ENCODE measurements at places on chromosomes 13 and 19. TPM values are rescaled to one million over a fixed set of nuclear protein-coding genes. Genes with fewer than 3 reads are reported as not detected.

GRCh38 chr13:50543782-50544181 is 299.7 kb downstream of the DLEU7 start:
- DNase-seq = no peak
- H3K4me1 ChIP-seq = peaks cover 7% of the 10 kb centered on the region
- H3K27ac ChIP-seq = no peak overlapping the region
- no peak overlapping the region for H3K4me3 ChIP-seq

- H3K4me3 ChIP-seq = no peak overlapping the region
- peak overlapping the region; percentile 97 for H3K27ac ChIP-seq
- H3K4me1 ChIP-seq = peaks cover 41% of the 10 kb centered on the region
- no peak for DNase-seq
- H3K27me3 ChIP-seq = no peaks in the 10 kb centered on the region
Measured at GRCh38 chr13:30418075-30418716, 4.1 kb upstream of the UBE2L5 start.

DNA sequence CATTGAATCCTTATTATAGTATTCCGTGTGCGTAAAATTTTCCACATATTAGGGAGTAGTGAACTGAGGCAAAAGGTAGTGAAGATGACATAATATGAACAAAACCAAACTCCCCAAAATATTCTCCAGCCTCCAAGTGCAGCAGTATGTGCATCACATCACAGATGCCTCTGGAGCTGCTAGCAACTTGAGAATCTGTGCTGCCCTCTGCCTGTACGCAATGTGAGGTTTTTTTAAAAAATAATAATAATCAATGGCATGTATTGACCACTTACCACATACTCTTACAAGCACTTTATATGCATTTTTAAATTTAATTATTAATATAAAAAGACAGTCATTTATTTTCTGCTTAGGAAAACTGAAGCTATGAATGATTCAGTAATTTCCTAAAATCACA is 583.0 kb upstream of the SPRY2 start:
- DNase-seq = no peak
- H3K27me3 ChIP-seq = no peaks in the 10 kb centered on the region
- H3K36me3 ChIP-seq = no peaks in the 10 kb centered on the region
- no peak overlapping the region for H3K4me3 ChIP-seq
- no peaks in the 10 kb centered on the region for H3K4me1 ChIP-seq

- H3K4me1 ChIP-seq = peaks cover 30% of the 10 kb centered on the region
- no peak for DNase-seq
- H3K27me3 ChIP-seq = no peaks in the 10 kb centered on the region
- no peaks in the 10 kb centered on the region for H3K36me3 ChIP-seq
Measured at GRCh38 chr19:19068659-19069654, 5.2 kb downstream of the SLC25A42 start.

DNA sequence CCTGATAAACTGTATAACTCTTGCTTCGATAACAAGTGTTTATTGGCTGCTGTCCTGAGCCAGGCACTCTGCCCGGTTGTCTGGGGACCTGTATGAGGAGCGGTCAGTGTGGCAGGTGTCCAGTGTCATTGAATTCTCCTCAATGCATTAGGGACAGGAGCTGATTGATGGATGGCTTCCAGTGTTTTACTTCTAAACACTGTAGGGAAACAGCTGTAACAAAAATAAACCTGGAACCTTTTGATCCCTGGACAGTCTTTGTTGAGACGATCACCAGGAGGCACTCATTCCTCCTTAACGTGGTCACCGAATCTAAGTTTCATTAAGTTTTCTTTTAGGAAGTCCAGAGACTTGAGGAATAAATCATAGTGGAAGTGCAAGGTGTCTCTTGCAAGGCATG is 17.9 kb downstream of the UBAC2 start:
- peaks cover 50% of the 10 kb centered on the region for H3K4me1 ChIP-seq
- H3K27ac ChIP-seq = no peak overlapping the region
- no peaks in the 10 kb centered on the region for H3K36me3 ChIP-seq

- H3K36me3 ChIP-seq = no peaks in the 10 kb centered on the region
- no peaks in the 10 kb centered on the region for H3K27me3 ChIP-seq
- H3K4me1 ChIP-seq = peaks cover 28% of the 10 kb centered on the region
- H3K4me3 ChIP-seq = no peak overlapping the region
- no peak overlapping the region for H3K27ac ChIP-seq
Measured at GRCh38 chr19:19134687-19135158, 3.6 kb downstream of the TMEM161A start.

Gene LRRC63
- 0.49 TPM for total RNA-seq

Gene ZNF709
- 3.7 TPM for total RNA-seq

Gene LGALS14
- total RNA-seq = not detected

Gene ZNF682
- 2.5 TPM for total RNA-seq

Gene NLRP12
- 0.49 TPM for total RNA-seq

Data from vagina (tissue), 2 donors.